ENCODE measurements at places on chromosomes 3 and 15.

GRCh38 chr3:184383033-184383740 is 3.3 kb downstream of the CHRD start:
- DNase-seq = no peak

GRCh38 chr3:134650431-134651346 is at the start of gene KY:
Gene KY (minus strand): TSS chr3:134651022. CDS start chr3:134650960, 62 bp downstream.
- peak; percentile 79 for DNase-seq

GRCh38 chr15:65008983-65009382 is 19.3 kb upstream of the SPG21 start:
- DNase-seq = no peak

DNA sequence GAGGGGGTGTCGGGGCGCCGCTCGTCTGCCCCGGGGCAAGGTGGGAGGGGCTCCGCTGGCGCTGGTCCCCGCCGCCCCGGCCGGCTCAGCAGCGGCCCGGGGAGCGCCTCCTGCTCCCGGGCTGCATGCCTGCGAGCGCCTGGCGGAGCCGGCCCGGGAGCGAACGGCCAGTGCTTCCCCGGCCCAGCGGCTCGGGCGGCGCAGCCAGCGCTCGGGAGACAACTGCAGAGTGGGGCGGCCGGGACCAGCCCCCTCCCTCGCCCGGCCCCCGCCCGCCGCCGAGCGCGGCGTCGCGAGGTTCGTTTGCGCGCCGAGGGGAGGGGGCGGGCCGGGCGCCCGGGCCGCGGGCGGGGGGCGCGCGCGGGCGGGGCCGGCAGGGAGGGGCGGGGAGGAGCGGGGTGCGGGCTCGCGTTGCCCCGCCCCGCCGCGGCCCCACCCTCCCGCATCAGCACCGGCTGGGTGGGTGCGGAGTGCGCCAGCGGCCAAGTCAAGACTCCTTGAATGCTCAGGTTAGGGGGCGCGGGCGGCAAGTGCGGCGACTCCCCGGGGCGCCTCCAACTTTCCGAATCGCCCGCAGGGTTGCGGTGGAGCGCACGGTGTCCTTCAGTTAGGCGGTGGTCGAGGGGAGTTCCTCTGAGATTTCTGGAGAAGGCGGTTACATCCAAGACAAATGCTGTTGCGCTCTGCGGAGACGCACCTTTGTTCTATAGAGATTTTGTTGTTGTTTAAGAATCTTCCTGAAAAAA is at the start of gene RGMA:
Gene RGMA, minus strand, starts transcription at position 231 of the 746 bp plus-strand sequence. CDS start 279 bp downstream, outside the sequence.
- no peak for DNase-seq

GRCh38 chr3:149402481-149402880 is 25.0 kb upstream of the TM4SF1 start:
- no peak for DNase-seq

DNA sequence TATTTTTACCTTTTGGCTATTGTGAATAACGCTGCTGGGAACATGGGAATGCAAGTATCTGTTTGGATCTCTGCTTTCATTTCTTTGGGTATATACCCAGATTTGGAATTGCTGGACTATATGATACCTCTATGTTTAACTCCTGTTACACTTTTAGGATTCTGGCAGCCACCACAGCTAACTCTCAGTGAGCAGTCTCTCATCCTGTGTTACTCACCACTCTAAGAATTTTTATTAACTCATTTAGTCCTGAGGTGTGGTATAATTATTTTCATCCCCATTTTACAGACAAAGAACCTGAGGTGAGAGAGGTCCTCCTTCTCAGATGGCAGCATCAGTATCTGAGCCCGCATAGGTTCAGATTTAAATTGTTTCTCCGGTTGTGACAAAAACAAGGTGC is 1.1 kb downstream of the SPATA12 start:
- DNase-seq = no peak
